ENCODE measurements at places on chromosomes 11 and 22. TPM values are rescaled to one million over a fixed set of nuclear protein-coding genes. Genes with fewer than 3 reads are reported as not detected.
A peak's percentile ranks its signal among the peaks of the same experiment; 100 is the strongest.

Gene ALDH3B2
- total RNA-seq = 19.9 TPM

Gene OR4C3
- total RNA-seq = not detected

- H3K36me3 ChIP-seq = no peaks in the 10 kb centered on the region
- DNase-seq = no peak
- no peak overlapping the region for H3K27ac ChIP-seq
- H3K27me3 ChIP-seq = no peaks in the 10 kb centered on the region
- no peak overlapping the region for H3K4me3 ChIP-seq
Measured at GRCh38 chr11:27390318-27391295, 27.6 kb upstream of the CCDC34 start.

DNA sequence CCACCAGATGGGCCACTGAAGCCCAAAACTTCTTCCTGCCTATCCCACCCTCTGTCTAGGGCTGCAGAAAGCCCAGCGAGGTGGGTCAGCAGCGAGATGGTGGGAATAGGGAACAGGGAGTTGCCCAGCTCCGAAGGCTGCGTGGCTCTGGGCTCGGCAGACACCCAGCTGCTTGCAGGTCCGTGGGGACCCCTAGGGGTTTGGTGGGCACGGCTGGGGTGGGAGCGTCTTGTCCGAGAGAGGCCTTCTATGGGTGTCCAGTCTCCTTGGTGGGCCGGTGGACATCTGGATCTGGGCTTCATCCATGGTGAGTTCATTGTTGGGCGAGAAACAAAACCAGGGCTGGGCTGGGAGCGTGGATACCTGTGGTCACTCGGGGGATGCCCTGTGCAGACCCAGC, 1211.0 kb downstream of the BRD1 start:
- no peaks in the 10 kb centered on the region for H3K27me3 ChIP-seq
- H3K27ac ChIP-seq = no peak overlapping the region
- H3K4me3 ChIP-seq = no peak overlapping the region
- H3K36me3 ChIP-seq = no peaks in the 10 kb centered on the region
- no peak for DNase-seq

GRCh38 chr11:208181-208916, 841 bp downstream of the RIC8A start:
- peaks cover 60% of the 10 kb centered on the region for H3K4me1 ChIP-seq
- H3K4me3 ChIP-seq = peak overlapping the region; percentile 96
- DNase-seq = no peak
- H3K36me3 ChIP-seq = no peaks in the 10 kb centered on the region
- H3K27me3 ChIP-seq = no peaks in the 10 kb centered on the region

- no peaks in the 10 kb centered on the region for H3K27me3 ChIP-seq
- no peak for DNase-seq
- no peak overlapping the region for H3K4me3 ChIP-seq
- H3K27ac ChIP-seq = no peak overlapping the region
- H3K36me3 ChIP-seq = no peaks in the 10 kb centered on the region
- H3K4me1 ChIP-seq = no peaks in the 10 kb centered on the region
Measured at GRCh38 chr22:27834364-27835185, 33.0 kb upstream of the MN1 start.

- H3K4me1 ChIP-seq = no peaks in the 10 kb centered on the region
- DNase-seq = no peak
- no peaks in the 10 kb centered on the region for H3K36me3 ChIP-seq
Measured at GRCh38 chr11:27735281-27735680, 35.0 kb upstream of the BDNF start.

Data from vagina (tissue), 2 donors.